ENCODE measurements at places on chromosomes 7 and 10.

DNA sequence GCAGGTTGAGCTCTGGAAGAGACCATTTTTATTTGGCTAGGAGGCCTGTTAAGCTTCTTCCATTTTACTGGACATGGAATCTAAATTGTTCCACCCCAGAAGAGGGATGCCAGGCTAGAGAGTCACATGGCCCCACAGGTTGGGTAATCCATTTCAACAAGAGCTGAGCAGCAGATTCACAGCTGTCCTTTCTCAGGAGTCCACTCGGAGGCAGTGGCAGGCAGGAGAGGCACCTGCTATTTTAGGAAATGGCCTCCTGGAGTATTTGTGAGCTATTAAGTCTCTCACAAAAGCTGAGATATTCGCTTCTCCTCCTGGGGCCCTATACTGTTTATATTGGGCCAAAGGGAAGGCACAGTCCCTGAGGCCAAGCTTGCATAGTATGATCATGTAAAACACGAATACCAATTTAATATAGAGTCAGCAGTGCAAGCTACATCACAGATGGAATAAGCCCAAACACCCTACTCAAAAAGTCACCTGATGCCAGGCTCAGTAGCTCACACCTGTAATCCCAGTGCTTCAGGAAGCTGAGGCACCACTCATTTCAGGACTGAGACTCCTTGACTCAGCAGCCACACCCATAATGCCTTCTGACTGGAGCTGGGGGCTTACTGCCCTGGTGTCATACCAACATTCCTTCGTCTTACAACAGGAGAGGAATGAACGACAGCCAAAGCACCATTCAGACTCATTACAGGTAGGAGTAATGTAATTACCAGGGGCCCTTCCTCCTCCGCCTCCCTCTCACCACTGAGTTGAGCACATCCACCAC is 124.1 kb downstream of the LMBR1 start:
- DNase-seq: no peak

- no peak for DNase-seq
Measured at GRCh38 chr7:7614018-7614741, 26.4 kb upstream of the UMAD1 start.

- DNase-seq: no peak
Measured at GRCh38 chr10:95872158-95872711, 35.5 kb upstream of the CC2D2B start.

DNA sequence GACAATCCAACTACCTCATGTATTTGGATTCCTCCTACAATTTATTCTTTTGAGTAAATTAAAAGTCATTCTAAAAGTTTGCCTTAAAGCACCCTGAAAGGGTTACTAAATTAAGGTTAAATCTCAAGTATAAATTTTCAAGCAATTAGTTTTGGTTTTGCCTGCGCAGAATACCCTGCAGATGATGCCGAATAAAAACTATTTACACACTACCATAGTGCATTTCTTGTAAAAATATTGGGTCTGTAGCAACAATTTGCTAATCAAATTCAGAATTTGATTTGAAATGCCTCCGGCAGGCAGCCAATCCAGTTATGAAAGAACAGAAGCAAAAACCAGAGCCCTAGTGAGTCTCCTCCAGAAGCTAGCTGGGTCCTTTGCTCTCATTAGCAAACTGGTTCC is 122.2 kb downstream of the TWIST1 start:
- no peak for DNase-seq

DNA sequence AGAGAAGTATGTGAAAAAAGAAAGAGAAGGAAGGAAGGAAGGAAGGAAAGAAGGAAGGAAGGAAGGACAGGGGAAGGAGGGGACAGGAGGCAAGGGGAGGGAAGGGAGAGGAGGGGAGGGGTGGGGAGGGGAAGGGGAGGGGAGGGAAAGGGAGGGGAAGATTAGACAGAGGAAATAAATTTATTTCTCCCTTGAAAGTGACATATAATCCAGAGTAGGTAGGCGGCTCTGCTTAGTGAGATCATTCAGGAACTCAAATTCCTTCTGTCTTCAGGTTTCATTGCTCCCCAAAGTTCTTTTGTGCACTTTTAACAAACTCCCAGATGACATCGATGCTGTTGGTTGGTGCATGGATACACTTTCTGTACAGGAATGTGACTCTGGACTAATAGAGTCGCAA is 594.7 kb upstream of the STEAP1 start:
- no peak for DNase-seq
